ENCODE measurements at places on chromosomes 12 and 14. TPM values are rescaled to one million over a fixed set of nuclear protein-coding genes. Genes with fewer than 3 reads are reported as not detected.

- DNase-seq: no peak
Measured at GRCh38 chr12:2574355-2574935, 220.3 kb upstream of the FKBP4 start.

DNA sequence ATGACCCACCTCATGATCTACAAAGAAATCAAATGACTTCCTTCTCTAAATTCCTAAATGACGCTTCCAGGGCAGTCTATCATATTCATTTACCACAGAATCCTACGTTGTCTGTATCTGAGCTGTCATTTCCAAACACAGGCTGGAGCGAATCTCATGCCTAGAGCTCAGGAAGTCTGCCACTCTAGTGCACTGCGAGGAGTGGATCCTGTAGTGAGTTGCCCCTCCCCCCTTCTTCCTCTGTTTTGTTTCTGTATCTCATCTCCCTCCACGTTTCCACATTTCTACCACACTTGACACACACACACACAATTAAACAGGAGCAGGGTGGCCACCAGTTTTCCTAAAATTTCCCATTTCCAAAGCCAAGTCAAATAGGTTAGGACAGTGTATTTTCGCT is 415.4 kb upstream of the PRICKLE1 start:
- DNase-seq: no peak

The MYF6 gene
- not detected for total RNA-seq

The CD163L1 gene
- total RNA-seq: not detected

The TSHR gene
- 0.31 TPM for total RNA-seq

Data from activated CD8-positive, alpha-beta T cell treated with anti-CD3 and anti-CD28 coated beads for 36 hours (primary cell).